ENCODE measurements at places on chromosomes 5 and 9.

GRCh38 chr9:83219154-83219923 is 156.4 kb upstream of the RASEF start:
- DNase-seq: peak; percentile 76

GRCh38 chr5:100590867-100591266 is 55.7 kb downstream of the FAM174A start:
- DNase-seq: no peak

- DNase-seq: peak; percentile 31
Observed at GRCh38 chr9:93255994-93256877, 72.3 kb downstream of the WNK2 start.

DNA sequence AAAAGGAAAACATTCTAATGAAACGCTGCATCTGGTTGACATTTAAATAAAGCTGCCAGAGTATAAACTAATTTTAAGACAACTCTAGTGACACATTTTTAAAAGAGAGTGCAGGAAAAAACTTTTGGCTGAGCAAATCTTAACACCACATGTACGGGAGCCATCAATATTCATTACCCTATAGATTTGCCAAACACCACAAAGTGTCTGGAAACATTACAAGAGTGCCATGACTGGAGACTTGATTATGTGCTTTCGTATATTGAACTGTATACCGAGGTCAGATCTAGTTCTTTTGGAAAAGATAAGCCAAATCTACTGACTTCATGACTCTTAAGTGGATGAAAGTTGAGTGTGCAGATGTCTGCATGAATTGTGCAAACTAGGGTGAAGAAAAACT is 10.6 kb upstream of the DMRT2 start:
- no peak for DNase-seq

GRCh38 chr5:85545129-85545528 is 1072.6 kb upstream of the COX7C start:
- no peak for DNase-seq

DNA sequence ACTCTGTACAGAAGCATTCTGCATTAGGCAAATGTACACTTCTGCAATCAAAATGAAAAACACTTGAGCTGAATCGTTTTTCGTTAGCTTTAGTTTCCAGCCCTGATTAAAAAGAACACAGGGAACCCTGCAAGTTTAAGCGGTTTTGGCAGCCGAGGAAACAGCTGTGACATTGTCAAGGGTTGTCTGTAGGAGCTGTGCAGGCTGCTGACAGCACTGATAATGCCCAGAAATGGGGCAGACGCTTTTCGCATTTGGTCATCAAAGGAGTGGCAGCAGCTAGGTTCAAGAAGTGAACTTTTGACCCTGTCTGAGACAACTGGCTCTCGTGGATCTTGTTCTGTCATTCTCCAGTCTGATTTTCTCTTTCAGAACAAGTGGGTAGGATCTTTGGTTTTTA is 165.6 kb upstream of the CCDC152 start:
- DNase-seq: peak; percentile 47

DNA sequence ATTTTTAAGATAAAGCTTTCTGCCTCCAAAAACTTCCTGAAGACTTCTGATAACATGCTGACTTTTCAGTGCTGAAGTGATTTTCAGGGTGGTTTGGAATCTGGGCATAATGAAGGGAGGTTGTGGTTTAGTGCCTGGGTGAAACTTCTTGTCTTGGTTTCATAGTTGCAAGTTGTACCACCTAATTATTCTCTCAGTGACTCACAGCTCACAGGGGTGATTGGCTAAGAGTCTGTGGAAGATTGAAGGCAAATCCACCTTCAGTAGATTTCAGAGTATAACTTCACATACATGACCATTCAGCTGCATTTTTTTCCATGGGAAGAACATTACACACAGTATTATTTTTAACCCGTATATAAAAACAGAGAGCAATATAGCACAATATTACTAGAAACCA is 199.9 kb downstream of the PTTG1 start:
- no peak for DNase-seq

- DNase-seq: no peak
Observed at GRCh38 chr9:87554976-87555375, 57.3 kb downstream of the DAPK1 start.

DNA sequence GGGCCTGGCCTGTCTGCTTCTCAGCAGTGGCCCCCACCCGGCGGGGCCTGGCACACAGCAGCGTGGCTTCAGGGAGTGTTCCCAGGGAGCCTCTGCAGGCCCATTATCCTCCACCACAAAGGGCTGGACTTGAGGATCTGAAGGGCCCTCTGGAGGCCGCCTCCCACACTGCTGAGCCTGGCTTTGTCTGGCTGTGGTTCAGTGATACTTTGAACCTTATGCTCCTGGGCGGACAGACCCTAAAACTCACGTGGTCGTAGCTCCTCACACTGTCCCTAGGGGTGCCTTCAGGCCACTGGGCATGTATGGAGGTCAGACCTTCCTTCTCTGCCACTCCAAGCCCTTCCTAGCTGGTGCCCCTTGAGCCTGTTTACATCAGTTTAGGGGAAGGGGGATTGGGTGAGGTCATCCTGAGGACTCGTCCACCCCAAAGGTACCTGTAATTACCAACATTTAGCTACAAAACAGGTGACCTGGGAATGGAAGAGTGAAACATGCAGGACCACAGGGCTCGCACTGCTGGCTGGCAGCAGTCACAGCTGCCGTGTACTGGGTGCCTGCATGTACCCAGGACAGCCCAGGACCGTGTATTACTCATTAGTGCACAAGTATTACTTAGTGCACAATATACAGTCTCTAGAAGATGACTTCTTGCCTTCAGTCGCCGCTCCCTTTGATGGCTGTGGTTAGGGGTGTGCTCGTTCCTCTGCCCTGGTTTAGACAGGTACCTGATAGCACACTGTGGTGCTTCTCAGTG is 8.5 kb downstream of the GRHPR start:
- no peak for DNase-seq

- no peak for DNase-seq
Observed at GRCh38 chr9:96611302-96611701, 8.3 kb downstream of the CDC14B start.

GRCh38 chr9:3750321-3750720 is 224.5 kb upstream of the RFX3 start:
- no peak for DNase-seq

DNA sequence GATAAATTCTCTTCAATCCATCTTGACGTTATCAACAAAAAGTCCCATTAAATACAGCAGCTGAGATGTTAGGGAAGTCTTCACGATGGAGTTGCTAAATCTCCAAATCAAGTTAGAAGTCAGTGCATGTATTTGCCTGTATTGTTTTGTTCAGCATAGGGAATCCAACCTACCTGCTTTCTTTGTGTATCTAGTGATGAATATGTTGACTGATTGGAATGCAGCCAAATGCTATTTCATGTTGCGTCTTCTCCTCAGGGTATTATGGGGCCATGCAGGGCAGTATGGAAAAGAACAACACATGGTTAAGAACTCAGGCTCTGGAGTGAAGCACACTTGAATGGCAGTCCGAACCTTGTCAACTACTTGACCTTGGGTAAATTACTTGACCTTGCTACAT is 529.5 kb upstream of the ZNF462 start:
- DNase-seq: no peak

DNA sequence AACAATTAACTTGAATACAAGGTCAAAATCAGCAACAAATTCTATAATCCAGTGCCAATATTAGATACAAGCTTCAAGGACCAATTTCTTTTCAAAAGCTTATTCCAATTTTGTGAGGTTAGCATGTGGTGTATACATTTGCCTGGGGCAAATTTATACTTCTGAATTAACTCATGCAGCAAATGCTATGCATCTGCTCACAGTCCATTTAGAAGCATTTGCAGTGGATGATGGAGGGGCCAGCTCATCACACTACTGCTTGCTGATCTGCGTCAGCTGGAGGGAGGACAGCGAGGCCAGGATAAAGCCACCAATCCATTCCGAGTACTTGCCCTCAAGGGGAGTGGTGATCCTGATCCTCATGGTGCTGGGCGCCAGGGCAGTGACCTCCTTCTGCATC is 474.3 kb upstream of the KIF2A start:
- no peak for DNase-seq

- no peak for DNase-seq
Observed at GRCh38 chr9:131402073-131402472, 8.2 kb downstream of the PRRC2B start.

DNA sequence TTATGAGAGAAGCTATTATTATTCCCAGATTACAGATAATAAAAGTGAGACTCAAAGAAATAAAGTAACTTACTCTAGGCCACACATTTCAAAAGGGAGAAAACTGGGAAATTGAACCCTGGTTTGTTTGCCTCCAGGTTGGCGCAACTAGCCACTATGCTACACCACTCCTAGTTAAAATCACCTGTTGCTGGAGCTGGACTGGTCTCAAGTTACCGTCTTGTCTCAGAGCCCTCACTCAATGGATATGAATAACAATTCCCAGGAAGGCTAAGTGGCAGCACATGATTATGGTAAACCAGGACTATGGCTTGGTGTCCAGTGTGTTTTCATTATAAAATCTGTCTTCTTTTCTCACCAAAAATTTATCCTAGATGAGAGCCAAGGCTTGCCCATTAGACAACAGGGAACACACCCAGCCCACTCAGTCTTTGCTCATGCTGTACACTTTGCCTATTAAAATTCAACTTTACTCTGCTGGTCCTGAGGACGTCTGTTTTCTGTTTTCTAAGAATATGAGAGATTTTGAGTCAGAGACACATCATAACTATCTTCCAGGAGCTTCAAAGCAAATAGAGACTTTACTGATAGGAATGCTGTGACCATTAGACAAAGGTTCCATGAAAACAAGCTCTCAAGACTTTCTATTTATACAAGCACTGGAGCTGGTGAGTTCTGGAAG is 58.1 kb downstream of the ADRB2 start:
- no peak for DNase-seq

DNA sequence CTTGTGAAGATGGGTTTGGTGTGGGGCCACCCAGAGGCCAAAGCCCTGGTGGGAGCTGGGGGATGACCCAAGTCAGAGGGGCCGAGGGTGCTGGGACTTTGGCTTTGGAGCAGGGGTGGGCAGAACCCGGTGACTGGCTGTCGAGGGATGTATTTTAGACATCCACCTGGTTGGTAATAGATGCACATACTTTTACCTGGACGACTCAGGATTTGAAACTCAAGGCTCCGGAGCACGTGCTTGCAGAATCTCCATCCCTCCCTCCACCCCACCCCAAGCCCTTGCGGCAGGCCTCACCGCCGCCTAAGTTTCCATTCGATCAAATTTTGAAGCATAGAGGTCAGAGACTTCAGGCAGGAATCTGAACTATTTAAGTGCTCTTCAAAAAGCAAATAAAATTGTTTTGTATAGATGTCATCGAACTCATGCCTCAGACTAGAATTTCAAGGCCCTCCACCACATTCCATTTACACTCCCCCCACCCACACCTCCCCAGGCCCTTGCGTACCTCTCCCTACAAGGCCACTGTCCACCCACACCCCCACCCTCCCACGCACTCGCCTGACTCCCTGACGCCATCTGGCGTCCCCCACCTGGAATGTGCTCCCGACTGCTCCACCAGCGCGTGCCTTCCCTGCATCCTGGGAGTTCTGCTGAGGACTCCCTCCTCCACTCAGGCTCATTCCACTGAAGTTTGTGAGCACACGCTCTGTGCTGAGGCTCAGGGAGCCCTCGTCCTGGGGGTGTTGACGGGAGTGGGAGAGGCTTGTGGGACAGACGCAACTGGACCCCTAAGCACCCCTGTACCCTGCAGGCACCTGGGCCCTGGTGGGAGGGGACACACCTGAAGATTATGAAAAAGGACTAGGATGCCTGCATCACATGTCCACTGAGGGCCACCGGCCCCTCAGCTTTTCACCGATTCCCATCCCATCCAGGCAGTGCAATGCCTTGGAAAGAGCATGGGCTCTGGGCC is 56.4 kb upstream of the RPL26L1 start:
- DNase-seq: peak; percentile 86

DNA sequence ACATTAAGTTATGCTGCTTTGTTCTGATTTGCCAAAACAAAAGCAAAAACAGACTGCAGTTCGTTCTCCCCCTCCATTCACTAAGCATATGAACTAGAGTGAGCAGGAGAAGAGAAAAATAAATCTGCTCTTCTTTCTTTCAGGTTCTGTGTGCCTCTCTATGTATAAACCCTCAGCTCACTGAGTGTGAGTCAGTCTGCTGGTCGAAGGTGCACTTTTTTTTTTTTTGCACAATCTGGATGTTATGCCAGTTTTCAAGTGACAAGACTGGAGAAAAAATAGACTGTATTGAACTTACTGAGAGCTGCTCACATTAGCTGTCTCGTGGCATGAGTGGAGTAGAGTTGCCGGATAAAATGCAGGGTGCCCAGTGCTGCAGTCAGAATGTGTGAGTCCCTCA is 244.6 kb upstream of the ATP10B start:
- no peak for DNase-seq

DNA sequence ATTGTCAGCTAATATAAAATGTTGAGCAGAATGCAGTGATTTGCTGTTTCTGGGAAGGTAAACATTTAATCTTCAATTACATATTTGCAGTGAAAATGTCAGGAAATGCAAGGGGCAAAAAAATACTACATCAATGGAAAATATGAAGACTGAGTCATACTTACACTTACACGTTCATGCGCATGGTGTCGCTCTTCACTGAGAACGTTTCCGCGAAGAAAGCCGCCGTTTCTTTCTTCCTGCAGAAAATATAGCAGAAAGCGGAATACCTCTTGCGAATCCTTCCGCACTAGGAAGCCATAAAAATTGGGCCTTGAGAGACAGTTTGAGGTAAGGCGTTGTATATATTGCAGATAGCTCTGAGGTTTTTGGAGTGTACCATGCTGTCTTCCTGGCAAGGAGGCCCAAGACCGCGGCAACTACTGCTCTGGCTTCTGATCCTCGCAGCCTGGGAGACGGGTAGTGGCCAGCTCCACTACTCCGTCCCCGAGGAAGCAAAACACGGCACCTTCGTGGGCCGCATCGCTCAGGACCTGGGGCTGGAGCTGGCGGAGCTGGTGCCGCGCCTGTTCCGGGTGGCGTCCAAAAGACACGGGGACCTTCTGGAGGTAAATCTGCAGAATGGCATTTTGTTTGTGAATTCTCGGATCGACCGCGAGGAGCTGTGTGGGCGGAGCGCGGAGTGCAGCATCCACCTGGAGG is at the start of gene PCDHA13:
PCDHA13 (plus strand) TSS at position 236 of the 702 bp plus-strand sequence; CDS start at position 381, 145 bp downstream.
- DNase-seq: no peak

DNA sequence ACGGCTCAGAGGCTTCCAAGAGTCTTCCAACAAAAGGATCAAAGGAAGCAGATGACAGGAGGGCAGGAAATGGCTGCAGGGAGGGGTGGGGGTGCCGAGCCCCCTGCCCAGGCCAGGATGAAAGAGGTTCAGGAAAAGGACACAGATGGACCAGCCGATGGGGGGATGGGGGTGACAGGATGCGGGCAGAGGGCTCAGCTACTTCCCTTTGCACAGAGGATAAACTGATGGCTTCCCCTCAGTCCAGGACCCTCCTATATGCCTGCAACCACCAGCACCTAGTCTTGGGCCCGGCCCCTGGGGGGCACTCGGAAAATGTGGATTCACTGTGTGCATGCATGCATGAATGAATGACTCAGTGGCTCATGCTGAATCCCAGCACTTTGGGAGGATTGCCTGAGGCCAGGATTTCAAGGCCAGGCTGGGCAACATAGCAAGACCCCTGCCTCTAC is 148.2 kb downstream of the C9orf50 start:
- no peak for DNase-seq

Data from aorta (tissue), 5 donors.